ENCODE measurements at places on chromosomes 4 and X.

DNA sequence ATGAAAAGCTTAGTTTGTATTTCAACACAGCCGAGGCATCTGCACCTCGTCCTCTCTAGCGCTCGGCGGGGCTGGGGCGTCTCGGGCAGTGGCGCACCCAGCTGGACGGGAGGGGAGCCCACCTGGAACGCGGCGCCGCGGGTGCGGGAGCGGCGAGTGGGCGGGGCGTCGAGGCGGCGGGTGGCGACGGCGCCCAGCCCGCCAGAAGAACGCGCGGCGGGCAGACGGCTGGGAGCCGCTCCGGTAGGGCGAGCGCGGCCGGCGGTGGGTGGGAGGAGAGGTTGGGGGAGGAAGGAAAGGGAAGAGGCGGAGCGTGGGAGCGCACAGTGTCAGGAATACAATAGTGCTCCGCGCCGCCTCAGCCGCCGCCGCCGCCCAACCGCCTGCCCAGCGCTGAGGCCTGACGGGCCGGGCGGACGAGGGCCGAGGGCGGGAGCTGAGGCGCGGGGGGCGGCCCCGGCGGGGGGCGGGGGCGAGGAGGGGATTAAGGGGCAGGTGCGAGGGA lies at the start of gene JADE3:
TSS of gene JADE3 (plus strand) at position 324 of the 505 bp plus-strand sequence. CDS start 72,474 bp downstream, outside the sequence.
- DNase-seq, result peak; percentile 23

DNA sequence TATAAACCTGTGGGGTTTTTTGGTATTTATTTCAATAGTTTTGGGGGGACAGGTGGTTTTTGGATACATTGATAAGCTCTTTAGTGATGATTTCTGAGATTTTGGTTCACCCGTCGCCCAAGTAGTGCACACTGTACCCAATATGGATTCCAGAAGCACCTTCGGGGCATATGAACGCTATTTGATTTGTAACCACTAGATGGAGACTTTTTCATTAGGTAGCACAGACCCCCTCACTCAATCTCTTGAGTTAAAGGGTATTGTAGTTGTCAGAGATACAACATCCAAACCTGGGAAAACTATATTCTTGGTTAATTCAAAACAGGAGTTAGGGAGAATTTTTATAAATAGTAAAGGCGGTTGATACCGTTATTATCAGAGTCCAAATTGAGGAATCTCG lies 79.8 kb downstream of the SPANXN3 start:
- no peak for DNase-seq

GRCh38 chr4:113555868-113556267 lies 205.7 kb downstream of the CAMK2D start:
- no peak for DNase-seq

DNA sequence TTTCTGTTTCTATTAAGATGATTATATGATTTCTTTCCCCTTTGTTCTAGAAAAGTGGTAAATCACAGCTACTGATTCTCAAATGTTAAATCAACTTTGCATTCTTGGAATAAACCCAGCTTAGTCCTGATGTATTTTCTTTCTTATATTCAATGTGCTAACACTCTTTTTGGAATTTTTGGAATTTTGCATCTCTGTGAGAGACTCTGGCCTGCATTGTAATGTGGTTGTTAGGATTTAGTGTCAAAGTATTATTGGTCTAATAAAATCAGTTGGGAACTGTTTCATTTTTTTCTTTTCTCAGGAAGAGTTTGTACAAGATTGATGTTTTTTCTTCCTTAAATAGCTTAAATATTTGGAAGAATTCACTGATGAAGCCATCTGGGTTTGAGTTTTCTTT lies 109.6 kb downstream of the KIT start:
- DNase-seq, result no peak

- DNase-seq, result no peak
Observed at GRCh38 chr4:88737307-88737941, 39.8 kb upstream of the NAP1L5 start.

DNA sequence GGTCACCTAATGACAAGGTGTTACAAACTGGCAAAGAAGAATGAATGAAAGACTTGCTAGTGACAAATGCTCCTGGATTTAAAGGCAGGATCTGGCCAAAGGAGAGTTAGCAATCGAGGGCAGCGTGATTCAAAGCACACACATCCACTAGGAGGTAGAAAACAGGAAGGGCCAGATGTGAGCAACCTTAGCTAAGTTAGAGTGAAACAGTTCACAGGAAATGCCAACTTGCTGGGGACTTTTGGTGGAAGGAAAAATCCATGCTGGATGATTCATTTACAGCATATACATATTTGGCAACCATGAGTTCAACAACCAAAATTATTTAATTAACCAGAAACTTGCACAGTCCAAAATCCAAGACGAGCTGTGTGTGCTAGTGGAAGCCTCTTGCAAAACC lies 276.9 kb downstream of the PTTG2 start:
- no peak for DNase-seq

DNA sequence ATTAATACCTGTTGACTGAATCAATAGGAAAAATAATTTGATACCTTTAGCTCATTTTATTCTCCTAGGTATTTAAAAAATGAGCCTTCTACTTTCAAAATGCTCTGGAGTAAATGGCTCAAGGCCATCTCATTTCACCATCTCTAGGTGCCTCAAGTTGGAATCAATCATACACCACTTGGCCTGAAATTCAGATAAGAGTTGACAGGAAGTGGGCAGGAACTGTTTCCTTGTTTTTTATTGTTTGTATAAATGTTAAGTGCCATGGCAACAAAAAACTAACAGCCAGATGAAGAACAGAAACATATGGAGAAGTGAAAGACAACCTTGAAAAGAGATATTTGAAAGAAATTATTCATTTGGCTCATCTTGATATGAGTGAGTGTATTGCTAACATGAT lies 12.4 kb downstream of the LIMCH1 start:
- DNase-seq, result no peak

DNA sequence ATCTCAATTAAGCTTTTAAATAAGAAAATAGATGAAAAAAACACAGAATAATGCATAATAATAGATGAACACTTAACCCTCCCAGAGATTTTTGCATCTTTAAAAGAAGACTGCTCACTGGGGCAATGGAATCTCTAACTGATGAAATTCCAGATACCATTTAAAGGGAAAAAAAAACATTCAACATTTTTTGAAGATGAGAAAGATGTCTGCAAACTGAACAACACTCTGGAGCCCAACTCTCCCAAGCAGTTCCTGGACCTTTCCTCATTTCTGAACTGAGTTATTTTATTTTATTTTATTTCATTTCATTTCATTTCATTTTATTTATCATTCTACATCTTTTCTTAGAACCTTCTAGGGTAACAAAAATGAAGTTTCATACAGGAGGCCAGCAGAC lies 90.7 kb downstream of the CORIN start:
- DNase-seq, result no peak

GRCh38 chrX:95435198-95435597 lies 1249.4 kb upstream of the DIAPH2 start:
- no peak for DNase-seq

DNA sequence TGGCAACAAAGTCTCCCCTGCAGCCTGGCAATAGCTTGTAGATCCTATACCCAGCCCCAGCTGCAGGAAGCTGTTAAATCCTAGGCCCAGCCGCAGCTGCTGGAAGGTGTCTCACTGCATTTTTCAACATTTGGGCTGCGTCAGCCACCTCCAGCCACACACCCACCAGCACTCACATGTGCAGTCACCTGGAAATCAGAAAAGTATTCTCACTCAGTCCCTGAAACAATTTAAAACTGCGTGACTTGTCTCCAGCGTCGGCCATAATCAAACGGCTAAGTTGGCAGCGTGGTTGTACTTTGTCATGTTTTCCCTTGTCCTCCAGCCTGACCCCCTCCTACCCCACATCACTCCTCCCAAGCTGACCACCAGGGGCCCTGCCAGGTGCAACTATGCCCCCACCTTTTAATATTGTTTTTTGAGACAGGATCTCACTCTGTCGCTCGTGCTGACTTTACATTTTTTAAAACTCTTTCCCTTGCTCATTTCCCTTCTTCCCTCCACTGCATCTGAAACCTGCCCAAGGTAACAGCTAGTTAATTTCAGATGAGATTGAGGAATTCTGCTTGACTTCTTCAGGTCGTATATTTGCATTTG lies 97.2 kb upstream of the FRG1 start:
- DNase-seq, result no peak

- DNase-seq, result no peak
Observed at GRCh38 chr4:109671350-109671749, 31.9 kb downstream of the CASP6 start.

DNA sequence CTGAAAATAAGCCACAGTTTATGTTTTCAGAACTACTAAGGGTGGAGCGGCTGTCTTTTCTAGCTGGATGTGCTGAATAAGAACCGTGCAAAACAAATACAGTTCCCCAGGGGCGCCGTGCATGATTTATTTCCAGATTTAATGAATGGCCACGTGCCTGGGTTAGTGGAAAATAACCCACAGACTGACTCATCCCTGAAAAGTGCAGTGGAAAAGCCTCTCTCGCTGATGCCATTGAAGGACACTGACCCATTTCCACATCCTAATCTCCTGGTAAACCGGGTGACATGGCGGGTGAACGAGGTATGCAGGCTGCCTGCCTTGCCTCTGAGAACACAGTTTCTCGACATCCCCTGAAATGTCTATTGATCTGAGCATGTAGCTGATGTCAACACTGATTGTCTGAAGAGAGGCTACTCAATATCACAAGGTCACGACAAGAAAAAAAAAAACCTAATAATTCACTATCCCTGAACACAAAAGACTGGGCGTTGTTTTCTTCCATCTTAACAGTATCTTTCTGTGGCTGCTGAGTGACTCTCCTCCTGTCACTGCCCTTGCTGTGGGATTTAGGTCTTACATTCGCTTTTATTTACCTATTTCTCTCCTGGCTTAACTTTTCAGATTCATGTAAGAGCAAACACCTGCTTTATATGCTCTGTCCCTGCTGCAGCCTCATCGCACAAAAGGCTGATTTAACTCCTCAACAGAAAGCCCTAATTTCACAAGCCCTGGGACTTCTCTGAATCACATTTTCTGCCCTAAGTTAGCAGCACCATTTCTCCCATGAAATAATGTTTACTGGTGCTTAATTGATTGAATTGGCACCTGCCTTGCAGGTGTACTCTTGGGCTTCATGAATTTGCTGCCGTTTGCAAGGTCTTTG lies 76.9 kb upstream of the SCOC start:
- no peak for DNase-seq

- no peak for DNase-seq
Observed at GRCh38 chrX:106356580-106356979, 188.5 kb downstream of the PWWP3B start.

DNA sequence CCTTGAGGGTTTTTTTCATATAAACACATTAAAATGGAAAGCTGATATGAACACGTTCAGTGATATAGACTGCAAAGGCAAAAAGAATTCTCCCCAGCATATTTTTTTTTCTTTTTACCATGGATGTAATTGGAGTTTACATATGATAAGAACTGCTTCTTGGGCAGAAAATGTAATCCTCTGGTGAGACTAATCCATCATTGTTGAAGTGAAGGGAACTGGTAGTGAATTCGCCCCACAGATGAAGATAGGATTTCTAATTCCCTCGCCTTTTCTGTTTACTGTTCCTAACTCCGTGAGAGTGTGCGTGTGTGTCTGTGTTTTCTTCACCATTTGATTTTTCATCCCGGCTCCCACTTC lies 88.9 kb downstream of the GPR143 start:
- no peak for DNase-seq

DNA sequence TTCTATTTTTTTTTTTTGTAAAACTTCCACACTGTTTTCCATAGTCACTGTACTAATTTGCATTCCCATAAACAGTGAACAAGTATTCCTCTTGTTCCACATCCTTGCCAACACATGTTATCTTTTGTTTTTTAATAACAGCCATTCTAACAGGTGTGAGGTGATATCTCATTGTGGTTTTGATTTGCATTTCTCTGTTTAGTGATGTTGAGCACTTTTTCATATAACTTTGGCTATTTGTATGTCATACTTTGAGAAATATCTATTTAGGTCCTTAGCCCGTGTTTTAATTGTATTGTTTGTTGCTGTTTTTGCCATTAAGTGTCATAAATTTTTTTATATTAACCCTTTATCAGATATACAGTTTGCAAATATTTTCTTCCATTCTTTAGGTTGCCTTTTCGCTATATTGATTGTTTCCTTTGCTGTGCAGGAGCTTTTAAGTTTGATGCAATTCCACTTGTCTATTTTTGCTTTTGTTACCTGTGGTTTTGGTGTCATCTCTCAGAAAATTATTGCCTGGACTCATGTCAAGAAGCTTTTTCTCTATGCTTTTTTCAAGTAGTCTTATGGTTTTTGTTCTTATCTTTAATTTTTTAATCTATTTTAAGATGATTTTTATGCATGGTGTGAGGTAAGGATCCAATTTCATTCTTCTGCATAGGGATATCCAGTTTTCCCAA lies 27.9 kb upstream of the NDNF start:
- no peak for DNase-seq

- DNase-seq, result no peak
Observed at GRCh38 chrX:127057891-127058619, 238.5 kb downstream of the PRR32 start.

DNA sequence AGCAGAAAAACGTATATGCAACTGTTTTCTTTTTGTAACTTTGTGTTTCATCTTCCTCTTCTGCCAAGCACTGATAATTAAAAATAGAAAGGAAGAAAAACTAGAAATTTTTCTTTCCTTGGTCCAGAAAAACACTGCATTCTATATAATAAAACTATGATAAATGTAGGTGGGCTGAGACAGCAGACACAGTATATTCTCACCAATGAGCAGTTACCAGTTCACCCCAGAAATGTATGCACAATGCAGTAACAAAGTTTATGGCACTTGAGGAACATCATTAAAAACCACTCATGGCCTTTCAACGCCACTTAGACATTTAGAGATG lies 79.4 kb downstream of the FAT1 start:
- DNase-seq, result no peak

GRCh38 chr4:15233626-15234025 lies 194.2 kb upstream of the C1QTNF7 start:
- no peak for DNase-seq

DNA sequence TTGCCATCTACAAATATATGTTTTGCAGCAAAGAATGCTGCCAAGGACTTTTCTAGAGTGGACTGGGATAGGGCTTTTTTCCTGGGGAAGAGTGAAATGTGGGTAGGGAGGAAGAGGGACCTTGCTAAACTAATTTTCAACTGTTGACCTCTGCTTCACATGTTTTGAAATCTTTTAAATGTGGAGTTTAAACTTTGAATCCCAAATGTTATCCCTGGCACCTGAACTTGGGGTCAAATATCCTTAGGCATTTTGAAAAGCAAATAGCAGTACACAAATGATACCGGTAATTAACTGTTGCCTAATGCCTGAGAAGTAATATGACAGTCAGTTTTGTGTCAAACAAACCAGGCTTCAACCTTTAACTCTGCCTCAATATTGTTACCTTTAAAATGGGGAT lies 7.3 kb upstream of the AR start:
- no peak for DNase-seq
